ENCODE measurements at places on chromosomes 4 and X.

DNA sequence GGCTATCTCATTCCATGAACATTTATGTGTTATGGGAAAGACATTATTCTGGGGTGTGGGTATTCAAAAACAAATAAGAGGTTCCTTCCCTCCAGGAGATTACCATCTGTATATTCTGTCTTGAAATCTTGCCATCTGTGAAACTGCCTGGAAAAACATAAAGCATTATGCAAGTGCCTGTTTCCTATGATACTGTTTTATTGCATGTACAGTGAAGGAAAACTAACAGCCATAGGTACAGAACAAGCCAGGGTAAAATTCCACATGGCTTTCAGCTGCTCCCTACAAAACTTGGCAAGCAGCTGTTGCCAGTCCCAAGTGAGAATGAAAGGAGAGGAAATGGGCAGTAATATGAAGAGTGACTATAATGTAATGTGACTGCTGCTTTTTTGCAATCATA, 136.0 kb downstream of the GUCY2F start:
- DNase-seq = no peak

DNA sequence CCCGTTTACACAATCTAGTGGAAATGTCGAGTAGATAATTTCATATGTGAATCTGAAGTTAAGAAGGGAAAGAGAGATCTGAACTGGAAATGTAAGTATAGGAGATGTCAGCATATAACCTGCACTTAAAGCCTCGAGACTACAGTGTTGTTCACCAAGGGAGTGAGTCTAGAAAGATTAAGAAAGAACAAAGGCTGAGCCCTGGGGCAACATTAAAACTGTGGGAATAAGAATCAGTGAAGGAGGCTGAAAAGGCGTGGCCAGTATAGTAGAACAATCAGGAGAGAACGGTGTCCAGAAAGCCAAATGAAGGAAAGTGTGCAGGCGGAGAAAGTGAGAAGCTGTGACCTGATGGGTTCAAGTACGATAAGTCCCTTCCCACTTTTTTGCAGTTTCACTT, 118.8 kb upstream of the TENM3 start:
- no peak for DNase-seq

DNA sequence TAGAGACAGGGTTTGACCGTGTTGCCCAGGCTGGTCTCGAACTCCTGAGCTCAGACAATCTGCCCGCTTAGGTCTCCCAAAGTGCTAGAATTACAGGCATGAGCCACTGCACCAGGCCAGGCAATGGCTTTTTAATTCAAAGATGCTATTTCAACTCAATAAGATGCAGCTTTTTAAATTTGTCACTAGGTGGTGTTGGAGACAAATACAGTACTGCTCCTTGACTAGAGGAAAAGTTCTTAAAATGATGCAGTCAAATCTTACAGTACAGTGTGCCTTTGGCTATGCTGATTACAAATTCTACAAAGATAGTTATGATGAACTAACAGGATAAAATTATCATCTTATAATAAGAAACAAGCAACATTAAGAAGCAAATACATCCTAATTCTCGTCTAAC, 441.1 kb downstream of the KCNIP4 start:
- no peak for DNase-seq

DNA sequence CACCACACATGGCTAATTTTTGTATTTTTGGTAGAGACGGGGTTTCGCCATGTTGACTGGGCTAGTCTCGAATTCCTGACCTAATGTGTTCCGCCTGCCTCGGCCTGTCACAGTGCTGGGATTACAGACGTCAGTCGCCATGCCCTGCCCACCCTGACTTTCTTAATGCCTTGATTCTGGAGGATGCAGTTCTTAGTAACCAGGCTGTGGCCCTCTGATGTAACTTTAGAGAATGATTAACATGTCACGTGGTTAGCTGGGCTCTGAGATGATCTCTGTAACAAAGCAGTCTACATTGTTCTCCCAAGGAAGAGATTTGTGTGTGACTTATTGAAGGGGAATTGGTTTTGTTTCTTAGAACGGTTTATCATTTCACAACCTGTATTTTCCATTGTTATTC, 30.6 kb downstream of the ANK2 start:
- DNase-seq = no peak

DNA sequence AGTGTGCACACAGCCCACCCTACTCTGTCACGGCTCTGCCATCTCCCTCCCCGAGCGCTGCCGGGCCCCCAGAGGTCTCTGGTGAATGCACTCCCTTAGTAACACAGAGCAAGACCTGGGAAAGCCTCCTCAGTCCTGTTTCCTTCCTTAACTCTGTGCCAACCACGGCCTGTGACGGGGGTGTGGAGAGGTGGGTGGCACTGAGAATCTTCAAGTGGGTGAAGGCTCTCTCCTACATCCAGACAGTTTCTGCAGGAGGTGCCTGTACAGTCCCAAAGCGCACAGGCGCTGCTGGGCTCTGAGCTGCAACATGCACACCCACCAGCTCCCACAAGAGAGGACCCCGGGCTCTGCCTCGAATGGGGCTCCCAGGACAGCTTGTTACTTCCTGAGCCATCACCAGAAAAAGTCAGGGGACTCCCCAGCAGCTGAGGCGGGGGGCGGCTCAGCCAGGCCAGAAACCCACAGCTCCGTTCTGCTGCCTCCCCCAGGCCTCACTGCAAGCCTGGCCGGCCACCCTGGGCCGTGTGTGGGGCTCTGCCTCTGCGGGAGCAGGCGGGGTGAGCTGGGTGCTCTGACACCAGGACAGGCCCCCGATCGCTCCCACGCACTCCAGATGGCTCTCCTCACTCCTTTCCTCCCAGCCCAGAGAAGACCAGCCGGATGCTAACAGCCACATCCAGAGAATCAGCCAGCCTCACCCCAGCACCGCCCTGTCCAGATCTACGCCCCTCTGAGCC, 29.7 kb downstream of the FAM53A start:
- DNase-seq = no peak

GRCh38 chrX:103687696-103688201, 1.2 kb upstream of the MORF4L2 start:
- DNase-seq = peak; percentile 70

DNA sequence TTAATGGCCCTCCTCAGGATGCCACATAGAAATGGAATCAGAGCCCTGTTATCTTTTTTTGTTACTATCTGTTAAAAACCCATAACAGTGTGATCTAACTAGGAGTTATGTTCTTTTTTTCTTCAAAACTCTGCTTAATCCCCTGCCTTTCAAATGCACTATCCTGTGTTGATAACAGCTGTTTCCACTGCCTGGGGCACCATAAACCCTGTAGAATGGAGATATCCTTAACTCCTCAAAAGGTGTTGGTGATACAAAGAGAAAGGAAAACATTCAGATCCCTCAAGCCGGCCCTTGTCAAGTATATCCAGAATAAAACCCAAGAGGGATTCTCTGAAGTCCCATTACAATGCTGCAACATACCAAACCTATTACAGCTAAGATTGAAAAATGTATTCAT, 108.6 kb downstream of the ACTRT1 start:
- no peak for DNase-seq

DNA sequence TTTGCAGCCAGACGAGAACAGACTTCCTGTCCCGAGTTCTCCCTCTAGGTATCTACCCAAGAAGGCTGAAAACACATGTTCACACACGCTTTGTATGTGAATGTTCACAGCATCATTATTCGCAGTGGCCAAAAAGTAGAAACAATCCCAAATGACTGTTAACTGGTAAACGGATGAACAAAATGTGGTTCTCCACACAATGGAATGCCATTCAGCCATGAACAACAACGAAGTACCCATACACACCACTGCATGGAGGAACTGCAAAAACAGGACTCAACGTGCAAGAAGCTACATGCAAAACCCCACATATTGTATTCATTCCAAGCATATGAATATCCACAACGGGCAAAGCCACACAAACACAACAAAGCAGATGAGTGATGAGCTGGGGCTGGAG, 45.0 kb downstream of the PDHA1 start:
- DNase-seq = no peak

DNA sequence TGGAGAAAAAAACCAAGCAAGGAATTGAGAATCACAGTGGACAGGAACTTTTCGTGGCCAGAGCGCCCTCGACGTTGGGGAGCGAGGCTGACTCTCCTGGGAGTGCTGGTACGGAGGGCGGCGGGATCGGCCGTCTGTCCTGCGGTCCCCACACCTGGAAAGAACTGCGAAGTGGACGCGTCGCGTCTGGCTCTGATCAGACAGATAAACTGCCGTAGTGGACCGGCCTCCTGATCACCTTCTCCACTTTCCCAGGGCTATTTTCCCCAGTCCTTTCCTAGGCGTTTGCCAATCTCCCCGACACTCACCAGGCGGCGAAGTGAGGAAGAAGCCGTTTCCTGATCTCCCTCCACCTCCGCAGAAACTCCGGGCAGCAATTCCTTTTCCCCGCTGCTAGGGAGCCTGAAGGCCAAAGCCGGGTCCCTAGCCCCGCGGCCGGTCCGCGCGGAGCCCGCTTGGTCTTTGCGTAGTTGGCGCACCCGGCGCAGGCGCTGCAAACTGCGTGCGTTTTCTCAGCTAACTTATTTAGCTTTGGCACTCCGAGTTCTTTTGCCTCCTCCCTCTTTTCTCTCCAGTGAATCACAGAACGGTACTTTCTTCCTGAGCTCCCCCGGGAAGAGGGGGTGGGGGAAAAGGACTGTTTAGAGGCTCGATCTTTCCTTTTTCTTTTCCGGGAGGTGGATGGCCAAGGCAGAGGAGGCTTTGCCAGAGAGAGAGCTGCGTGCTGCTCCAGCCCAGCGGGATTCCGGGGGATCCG, at the start of gene ARSJ:
ARSJ (minus strand) TSS at position 500 of the 757 bp plus-strand sequence. CDS start 813 bp downstream, outside the sequence.
- DNase-seq = peak; percentile 64

- no peak for DNase-seq
Measured at GRCh38 chrX:132373610-132374009, 115.2 kb downstream of the MBNL3 start.

DNA sequence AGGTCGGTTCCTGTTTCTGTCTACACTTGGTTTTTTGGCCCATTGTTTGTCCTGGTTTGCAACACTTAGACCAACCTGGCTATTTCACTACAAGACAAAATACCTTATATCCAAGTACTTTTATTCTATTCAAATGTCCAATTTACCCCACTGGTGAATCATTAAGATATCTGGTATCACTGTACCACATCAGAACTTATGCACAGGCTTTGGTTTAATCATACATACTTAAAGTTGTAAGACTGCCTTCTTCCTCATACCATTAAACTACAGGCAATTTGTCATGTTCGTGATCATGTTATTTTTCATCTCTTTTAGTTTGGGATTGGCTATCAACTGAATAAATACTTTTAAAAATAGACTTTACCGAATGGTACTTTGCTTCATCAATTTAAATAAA, 53.0 kb upstream of the ATOH1 start:
- no peak for DNase-seq

DNA sequence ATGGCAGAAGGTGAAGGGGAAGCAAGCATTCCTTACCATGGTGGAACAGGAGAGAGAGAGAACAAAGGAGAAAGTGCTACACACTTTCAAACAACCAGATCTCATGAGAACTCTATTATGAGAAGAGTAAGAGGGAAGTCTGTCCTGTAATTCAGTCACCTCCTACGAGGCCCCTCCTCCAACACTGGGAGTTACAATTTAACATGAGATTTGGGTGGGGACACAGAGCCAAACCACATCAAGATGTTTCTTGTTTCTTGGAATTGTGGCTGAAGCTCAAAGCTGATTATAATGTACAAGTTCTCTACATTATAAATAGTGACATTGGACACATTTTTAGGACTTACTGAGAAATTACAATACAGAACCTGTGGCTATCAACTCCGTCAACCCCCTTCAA, 29.5 kb upstream of the TAPT1 start:
- no peak for DNase-seq

- DNase-seq = no peak
Measured at GRCh38 chr4:44257461-44257860, 191.1 kb downstream of the KCTD8 start.

GRCh38 chrX:153955228-153955732, 10.8 kb upstream of the RENBP start:
- DNase-seq = no peak

DNA sequence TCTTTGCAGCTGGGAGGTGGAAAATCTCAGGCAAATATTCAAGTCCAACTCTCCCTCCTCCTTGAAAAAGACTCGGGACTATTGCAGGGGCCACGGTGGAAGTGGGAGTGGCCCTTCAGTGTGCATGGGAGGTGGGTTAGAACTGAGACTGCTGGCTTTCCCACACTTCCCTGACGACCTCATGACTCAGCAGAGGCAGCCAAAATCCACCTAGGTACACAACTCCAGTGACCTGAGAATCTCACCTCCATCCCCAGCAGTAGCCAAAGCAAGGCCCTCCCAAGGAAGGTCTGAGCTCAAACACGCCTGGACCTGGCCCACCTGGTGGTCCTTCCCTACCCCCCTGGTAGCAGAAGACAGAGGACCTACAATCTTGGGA, 6.2 kb upstream of the UGT2B17 start:
- no peak for DNase-seq

DNA sequence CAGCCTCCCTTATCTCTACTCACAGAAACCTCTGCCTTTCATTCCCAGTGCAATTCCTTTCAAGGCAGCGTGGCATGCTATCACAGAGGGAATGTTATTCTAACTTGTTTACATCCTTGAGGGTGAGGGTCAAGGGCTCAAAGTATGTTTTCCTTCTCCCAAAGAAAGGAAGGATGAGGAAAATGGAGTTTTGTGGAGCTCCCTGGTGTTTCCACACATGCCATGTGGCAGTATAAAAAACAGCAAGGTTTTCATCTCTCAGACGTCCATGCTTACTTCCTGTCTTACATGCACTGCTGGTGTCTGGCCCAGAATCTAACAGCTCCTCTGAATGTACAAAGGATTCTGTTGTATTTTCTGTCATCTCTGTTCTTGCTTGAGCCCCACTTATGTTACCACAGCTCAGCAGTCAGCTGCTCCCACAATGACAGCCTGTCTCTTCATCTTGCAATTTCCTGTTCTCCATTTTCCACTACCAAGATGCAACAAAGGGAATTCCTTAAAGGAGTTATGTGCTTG, 128.0 kb downstream of the SNCA start:
- no peak for DNase-seq
